ENCODE measurements at places on chromosomes 2 and 18.

DNA sequence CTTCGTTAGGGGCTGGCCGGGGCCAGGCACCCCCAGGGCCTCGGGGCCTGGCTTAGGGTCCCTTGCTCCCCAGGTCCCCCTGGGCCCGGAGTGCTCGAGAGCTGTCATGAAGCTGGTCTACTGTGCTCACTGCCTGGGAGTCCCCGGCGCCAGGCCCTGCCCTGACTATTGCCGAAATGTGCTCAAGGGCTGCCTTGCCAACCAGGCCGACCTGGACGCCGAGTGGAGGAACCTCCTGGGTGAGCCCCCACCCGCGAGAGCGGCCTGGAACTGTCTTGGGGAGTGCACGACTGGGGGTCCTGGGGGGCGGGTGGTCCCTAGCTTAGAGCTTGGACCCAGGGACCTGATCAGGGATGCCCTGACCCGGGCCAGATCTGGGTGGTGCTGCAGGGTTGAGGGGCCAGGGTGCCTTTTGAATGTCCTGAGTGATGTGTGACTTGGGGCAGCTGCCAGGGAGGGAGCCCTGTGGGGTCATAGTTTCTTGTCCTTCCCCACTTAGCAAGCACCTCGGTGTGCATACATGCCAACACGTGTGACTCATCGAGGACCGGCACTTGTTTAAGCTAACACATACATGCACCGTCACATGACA, 27.9 kb downstream of the GPC1 start:
- DNase-seq, result no peak

DNA sequence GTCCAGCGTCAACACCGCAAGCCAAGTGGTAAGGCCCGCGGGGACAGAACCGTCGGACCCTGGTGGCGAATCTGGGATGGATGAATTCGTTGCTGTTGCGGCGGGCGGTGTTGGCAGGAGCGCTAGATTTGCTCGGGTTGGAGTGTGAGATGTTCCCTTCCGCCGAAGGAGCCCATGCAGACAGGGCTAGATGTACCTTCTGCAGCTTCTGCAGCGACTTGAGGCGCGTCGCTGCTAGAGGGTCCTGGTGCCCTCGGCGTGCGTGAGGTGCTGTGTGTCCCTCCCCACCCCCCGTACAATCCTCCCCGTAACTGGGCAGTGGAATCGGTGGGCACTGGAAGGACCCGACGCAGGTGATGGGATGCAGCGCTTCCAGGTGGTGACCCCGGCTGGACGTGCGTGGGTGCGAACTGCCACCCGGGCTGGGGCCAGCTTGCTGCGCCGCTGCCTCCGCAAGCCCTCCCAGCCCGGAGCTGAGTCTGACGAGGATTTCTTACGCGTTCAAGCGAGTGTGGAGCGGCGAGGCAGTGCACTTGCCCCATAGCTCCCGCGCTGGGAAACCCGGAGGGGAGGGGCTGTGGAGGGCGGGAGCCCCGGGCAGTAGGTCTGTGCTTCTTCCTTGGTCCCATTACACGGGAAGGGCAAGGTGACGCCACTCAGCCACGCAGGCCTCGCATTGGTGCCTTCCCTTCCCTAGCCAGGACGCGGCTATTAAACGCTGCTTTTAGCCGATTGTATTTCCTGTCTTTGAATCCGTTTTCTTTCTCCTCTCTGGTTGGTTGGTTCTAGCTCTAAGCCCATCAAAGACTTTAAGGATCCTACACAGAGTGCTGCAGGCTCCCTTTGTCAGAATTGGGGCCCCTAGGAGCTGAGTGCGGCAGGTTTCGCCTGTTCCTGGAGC, 34.2 kb downstream of the CHRNA1 start:
- DNase-seq, result peak; percentile 15

GRCh38 chr18:4705894-4706293, 250.8 kb upstream of the DLGAP1 start:
- DNase-seq, result no peak

- DNase-seq, result no peak
Measured at GRCh38 chr2:178943745-178944144, 106.2 kb downstream of the CCDC141 start.

- DNase-seq, result no peak
Measured at GRCh38 chr18:44824884-44825283, 144.2 kb downstream of the SETBP1 start.

DNA sequence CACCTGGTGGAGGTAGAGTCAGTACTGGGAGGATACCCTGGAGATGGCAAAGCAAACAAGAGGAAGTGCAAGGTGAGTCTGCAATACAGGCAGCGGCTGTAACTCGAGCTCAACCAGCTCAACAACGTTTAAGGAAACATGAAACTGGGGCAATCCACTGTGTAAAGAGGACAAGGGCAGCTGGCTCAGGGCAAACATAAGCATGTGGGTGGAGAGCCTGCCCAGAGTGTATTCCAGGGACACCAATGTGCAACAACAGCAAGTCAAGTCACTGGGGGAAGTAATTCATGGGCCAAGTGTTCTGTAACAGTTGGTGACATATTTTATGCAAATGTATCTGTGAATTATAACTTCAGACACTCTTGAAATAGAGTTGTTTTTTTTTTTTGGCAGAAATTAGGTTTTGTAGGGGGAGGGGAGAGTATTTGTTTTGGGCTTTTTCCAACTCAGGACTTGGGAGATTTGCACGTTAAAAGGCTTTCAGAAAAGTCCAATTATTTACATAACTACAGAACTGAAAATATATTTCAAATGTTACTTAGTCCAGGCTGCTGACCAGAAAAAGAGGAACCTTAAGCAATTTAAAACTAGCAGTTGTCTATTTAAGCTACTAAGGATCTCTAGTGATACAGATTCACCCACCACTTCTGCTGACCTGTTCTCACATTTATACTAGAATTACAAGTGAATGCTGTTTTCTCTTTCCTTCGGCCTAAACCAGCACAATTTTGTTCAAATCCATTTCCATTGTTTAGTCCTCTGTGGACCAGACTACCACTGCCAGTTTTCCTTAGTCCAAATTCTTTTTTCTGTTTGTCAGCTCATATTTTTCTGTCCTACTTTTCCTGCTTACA, 18.6 kb downstream of the NRXN1 start:
- DNase-seq, result peak; percentile 7

- DNase-seq, result no peak
Measured at GRCh38 chr2:75055820-75056675, 97.6 kb downstream of the POLE4 start.

DNA sequence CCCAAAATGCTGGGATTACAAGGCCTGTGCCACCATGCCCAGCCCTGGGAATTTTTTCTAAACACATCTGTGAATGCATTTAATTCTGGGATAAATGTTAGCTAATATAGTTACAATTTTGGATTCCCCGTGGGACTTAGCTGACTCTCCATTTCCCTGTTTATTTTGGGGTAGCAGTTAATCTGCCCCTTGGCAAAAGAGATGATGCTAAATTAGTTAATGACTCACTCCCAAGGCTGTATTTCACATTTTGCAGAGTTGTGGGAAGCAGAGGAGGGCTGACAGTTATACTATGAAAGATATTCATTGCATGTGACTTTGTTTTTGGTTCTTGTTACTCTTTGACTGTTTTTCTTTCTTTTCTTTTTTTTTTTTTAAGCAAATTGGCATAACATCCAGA, 3.2 kb downstream of the MTHFD2 start:
- DNase-seq, result no peak

DNA sequence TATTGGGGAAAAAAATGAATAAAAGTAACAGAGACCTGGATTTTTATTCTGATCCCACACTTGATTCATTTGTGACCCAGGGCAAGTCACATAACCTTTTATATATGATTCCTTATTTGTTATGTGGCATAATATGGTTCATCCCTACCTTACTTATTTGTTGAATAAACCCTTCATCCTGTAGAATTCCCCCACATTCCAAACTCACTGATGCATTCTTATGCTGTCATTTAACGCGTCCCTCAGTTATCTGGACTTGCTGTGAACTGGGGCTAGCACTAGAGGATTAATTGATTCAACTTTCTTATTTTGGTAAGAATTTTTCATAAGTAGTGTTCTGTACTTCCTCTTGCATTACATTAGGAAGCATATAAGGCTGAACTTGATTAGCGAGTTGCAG, 384.7 kb upstream of the RAB12 start:
- DNase-seq, result no peak

DNA sequence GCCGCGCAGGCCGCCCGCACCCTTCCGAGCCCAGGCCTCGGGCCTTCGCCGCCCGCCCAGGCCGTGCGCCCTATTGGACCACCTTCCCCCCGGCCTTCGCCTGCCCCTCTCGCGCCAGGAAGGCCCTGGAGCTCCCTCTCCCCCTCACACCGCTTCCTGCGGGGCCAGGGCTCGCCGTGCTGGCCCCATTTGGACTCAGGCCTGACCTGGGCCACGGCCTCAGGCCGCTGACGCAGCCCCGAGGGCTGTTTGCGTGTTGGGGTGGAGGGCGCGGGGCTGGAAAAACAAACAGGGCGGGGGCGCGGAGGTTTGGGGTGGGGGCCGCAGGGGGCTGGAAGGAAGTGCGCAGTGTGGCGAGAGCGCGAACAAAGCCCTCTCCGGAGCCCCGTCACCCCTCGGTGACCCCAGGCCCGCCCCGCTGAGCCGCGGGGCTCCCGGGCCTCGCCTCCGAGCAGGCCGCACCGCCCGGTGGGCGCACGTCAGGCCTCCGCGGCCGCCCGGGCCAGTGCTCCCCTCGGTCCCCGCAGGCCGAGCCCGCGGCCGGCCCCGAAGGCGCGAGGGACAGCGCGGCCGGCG, 12.3 kb upstream of the SIX3 start:
- no peak for DNase-seq

GRCh38 chr18:56984731-56985130, 162.2 kb upstream of the BOD1L2 start:
- no peak for DNase-seq

GRCh38 chr2:147860009-147860408, 15.2 kb downstream of the ACVR2A start:
- DNase-seq, result no peak

- DNase-seq, result no peak
Measured at GRCh38 chr2:66601624-66602023, 166.7 kb downstream of the MEIS1 start.

GRCh38 chr18:29012364-29012763, 835.4 kb upstream of the CDH2 start:
- DNase-seq, result no peak

GRCh38 chr2:239697399-239698164, 296.8 kb upstream of the HDAC4 start:
- DNase-seq, result no peak

DNA sequence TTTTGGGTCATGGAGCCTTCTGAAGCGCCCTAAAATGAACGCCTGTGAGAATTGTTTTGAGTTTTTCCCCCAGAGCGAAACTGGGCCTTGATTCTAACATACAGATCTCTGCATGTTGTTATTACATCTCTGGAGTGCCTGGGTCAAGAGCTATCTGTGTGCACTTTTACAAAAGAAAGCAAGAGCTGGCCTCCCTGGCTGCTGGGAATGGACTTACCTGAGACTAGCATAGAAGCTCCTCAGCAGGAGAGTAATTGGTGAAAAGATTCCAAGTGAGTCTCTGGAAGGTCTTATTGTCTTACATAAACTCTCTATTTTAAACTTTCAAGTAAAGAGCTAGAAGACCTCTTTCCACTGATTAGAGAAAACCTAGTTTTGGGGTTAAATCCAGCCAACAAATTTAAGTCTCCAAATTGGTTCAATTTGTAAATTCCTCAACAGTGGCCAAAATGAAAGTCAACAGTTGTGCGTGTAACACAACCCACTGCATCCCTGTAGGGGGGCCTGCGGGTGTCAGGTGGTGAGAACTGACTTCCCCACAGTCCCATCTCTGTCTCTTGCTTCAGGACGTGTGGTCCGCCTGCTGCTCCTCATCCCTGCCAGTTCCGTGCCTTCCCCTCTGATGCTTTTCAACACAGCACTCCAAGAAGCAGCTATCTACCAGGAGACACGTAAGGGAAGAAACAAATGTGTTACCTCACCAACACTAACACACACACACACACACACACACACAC, 206.1 kb downstream of the SH3BP4 start:
- DNase-seq, result no peak

- DNase-seq, result no peak
Measured at GRCh38 chr2:108579623-108580022, 45.4 kb downstream of the LIMS1 start.

GRCh38 chr2:133673305-133673905, 105.1 kb upstream of the NCKAP5 start:
- DNase-seq, result no peak

DNA sequence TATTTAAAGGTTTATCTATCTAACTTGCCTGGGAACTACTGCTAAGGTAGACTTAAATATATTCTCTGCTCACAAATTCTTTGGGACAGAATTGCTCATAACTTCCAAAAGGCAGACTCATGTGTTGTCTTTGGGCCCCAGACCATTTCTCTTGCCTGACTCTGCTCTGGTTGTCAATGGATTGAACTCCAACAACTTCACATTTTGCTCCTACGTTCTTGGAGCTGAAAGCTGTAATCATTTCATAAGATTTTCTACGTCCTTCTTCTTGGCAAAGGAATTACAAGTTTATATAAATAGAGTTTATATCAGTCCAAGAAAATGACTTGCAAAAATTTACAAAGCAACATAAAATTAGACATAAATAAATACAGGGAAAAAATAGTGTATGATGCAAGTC, 32.9 kb upstream of the PPM1B start:
- no peak for DNase-seq

DNA sequence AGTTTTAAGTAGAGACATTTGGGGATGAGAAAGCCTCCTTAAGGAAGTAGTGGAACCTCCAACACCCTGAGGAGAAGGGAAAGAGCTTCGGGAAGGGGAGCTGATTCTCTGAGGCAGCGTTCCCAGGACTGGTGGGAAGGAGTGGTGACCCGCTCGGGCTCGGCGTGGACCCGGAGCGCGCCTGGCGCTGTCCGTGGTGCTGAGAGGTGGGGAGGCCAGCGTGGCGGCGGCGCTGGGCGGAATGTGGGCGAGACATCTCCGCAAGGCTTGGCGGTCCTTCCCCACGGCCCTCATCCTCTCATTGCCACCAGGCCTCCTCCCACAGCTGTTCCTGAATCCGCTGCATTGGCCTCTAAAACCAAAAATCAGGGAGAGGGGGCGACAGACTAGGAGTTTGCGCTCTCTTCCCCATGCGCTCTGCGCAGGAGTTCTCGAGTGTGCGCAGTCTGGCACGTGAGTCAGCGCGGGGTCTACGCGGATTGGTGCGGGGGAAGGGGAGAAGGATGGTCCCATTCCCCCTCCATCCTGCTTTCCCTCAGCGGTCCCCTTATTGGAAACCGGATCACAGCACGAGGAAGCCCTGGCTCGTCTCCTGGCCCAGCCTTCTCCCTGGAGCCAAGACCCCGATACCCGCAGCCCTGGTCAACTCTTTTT, 857 bp downstream of the RESP18 start:
- peak; percentile 60 for DNase-seq
